ENCODE measurements at places on chromosomes 5 and 9.
A peak's percentile ranks its signal among the peaks of the same experiment; 100 is the strongest.

GRCh38 chr5:431001-431710, 11.8 kb upstream of the EXOC3 start:
- no peak for DNase-seq

DNA sequence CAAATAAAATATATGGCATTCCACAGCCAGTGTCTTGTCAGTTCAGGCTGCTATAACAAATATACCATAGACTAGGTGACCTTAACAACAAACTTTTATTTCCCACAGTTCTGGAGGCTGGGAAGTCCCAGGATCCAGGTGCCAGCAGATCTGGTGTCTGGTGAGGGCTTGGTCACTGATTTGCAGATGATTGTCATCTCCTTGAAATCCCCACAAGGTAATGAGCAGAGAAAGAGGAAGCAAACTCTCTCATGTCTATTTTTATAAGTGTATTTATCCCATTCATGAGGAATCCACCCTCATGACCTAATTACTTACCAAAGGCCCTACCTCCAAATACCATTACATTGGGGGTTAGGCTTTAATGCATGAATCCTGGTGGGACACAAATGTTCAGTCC, 663.2 kb downstream of the TLR4 start:
- no peak for DNase-seq

DNA sequence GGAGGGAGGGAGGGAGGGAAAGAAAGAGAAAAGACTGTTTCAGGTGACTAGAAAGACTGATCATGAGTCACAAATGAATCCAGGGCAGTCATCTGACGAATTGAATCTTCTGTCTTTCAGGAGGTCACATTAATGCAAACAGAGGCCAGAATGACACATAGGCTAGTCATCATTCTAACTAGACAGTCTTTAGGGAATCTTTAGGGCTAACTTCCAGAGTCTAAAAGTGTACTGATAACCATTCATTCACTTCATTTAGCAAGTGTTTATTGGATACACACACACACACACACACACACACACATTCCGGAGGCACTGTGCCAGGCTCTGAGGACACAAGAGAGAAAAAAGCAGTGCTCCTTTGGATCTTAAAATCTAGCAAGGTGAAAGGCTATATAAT, 156.7 kb downstream of the EBF1 start:
- DNase-seq, result peak; percentile 53

GRCh38 chr9:129504404-129504803, 116.5 kb downstream of the C9orf50 start:
- no peak for DNase-seq

DNA sequence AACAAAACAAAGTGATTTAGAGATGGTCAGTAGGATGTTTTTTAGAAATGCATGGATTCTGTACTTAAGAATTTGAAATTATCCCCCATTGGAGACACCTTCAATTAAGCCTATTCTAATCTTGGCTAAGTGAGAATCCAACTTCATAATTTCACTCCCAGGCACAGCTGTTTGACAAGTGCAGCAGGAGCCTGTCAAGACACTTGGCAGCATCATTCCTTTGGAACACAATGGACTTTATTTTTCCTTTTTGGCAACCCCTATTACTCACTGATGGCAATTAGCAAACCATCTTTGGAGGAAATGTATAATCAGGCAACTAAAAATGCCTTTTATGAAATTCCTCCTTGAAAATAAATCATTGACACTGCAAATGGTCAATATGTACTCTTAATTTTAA, 194.7 kb downstream of the GLIS3 start:
- no peak for DNase-seq

GRCh38 chr9:113352006-113352405, 2.7 kb downstream of the BSPRY start:
- no peak for DNase-seq

DNA sequence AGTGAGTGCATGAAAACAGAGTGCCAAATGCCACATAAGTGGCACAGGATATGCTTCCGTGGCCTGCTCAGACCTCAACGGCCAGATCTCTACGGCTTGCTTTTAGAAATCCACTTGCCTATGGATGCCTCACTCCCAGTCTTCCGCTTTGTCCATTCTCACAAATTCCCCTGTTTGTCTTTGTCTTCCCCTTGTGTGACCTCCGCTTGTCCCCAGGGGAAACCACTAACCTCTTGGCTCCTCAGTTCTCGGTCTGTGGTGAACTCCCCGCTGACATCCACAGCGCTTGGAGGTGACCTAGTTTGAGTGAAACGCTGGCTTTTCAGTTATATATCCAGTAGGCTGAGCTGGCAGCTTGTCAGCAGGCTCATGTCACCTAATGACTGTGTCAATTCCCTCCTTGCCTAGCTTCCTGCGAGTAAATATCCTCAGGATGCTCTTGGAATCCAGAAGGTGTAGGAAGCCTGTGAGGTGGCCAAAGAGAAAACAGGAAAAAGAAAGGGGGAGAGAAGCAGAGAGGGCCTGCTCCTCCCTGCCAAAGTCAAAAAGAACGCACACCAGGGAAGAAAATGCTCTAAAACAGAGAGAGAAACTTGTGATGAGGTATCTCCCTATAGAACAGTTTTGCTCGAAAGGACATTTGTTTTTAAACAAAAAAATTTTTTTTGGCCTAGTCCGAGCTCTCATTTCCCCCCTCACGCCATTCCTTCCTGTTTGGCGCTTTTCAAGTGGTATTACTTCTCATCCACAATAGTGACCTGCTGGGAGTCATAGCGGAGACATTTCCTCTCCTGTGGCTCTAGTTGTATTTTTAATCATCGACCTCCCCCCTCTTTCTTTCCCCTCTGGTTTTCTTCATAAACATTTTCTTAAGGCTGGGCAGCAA, 101.6 kb upstream of the SPRY4 start:
- DNase-seq, result no peak

GRCh38 chr9:116466271-116467235, 220.6 kb upstream of the TRIM32 start:
- no peak for DNase-seq

DNA sequence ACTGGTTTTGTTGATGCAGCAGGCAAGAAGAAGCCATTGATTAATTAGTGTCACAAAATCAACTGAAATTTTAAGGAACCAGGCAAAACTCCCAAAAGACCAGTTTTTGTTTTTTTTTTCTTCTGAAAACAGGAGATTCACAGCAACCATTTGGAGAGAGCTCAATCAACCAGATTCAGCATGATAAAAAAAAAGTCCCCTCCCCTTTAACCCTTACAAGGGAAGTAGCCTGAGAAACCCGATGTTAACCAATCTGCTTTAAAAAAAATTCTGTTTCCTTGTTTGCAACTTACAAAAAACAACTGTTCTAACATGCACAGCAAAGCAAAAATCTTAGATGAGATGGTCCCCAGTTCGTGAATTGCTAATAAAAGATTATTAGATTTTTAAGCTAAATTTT, 59.7 kb downstream of the HMHB1 start:
- DNase-seq, result no peak

DNA sequence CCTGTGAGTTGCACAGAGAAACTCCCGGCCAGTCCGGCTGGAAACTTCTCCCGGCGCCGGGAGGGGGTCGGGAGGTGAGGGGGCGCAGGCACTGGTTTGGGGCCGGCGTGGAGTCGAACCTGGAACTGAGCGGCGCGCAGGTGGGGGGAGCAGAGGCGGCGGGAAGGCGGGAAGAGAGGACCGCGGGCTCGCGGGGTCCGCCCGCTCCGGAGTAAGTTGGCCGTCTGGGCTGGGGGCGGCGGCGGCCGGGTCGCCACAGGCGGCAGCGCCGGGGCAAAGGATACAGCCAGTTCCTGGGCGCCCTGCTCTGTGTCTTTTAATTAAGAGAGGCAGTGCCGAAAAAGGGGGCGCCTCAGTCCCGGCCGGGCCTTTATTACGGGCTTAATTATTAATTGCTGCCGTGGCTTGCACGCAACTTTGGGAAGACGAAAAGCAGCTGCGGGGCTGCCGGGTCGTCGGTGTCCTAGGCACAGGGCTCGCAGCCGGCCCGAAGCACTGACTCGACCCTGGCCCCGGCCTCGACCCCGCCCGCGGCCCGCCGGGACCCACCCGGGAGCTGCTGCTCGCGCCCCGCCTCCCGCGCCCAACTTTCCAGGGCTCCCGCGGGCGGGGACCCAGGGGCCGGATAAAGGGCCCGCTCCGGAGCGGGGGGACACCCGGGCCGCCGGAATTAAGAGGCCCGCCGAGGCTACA, 1.1 kb downstream of the NTNG2 start:
- DNase-seq, result no peak

- DNase-seq, result no peak
Measured at GRCh38 chr5:10564838-10565784, 1.2 kb downstream of the ANKRD33B start.
